ENCODE measurements at places on chromosomes 12 and 14. TPM values are rescaled to one million over a fixed set of nuclear protein-coding genes. Genes with fewer than 3 reads are reported as not detected.

Gene CMA1
- total RNA-seq = not detected

Gene CLEC2D
- total RNA-seq = 4.5 TPM

Gene LHX5
- total RNA-seq = not detected

Gene PLBD1
- 10.0 TPM for total RNA-seq

Gene TSPAN11
- total RNA-seq = 0.32 TPM

Gene SRGAP1
- total RNA-seq = 14.5 TPM

Gene PTHLH
- 1.3 TPM for total RNA-seq
